ENCODE measurements at places on chromosomes 12 and 14.

DNA sequence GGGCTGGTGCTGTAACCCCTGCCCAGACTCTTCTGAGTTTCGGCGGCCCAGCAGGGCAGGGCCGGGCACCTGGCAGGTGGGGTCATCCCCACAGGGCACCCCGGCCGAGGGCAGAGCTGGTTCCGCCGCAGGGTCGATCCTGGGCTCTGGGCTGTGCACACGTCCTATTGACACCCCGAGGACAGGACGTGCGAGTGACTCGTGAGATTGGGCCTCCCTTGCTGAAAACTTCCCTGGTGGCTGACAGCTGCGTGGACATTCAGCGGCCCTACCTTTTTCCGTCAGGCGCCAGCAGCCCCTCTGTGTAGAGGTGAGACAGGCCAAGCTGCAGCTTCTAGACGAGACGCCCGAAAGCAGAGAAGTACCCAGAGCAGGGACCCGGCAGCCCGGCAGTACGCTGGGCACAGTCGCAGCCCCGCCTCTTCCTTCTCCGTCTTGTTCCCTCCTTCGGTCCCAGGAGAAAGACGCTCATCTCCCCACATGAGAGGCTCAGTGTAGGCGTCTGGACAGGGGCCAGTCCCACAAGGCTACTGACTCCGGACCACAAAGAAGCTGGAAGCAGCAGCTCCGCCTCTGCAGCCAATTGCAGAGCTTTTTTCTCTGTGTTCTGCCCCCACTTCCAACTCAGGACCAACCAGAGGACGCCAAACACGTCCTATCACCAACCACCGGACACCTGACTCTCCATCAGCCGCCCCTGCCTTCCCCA lies at the start of gene LRCOL1:
Gene LRCOL1 (minus strand): TSS at position 532 of the 709 bp plus-strand sequence. CDS start 4,331 bp downstream, outside the sequence.
- no peak for DNase-seq

DNA sequence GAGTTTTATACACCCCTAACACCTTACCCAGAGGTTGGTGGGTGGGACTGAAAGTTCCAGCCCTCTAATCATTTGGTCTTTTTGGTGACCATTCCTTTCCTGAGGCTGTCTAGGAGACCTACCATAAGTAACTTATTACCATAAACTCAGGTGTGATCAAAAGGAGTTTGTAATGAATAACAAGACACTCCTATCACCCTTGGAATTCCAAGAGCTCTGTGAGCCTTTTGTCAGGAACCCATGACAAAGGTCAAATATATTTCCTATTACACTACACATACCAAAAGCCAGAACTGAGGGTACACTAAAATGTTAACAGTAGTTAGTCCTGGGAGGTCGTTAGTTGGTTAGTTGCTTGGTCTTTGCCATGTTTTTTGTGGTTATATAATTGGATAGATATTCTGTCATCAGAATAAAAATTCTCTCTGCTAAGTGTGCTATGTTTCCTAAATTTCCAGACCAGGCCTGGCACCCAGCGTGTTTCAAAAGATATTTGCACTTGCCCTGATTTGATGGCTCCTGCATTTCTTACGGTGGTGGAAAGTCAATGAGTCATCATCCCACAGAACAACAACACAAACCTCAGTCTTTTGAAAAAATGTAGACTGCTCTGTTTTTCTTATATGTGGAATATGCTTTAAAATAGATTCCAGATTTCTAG lies 27.0 kb upstream of the AKAP5 start:
- DNase-seq: no peak

DNA sequence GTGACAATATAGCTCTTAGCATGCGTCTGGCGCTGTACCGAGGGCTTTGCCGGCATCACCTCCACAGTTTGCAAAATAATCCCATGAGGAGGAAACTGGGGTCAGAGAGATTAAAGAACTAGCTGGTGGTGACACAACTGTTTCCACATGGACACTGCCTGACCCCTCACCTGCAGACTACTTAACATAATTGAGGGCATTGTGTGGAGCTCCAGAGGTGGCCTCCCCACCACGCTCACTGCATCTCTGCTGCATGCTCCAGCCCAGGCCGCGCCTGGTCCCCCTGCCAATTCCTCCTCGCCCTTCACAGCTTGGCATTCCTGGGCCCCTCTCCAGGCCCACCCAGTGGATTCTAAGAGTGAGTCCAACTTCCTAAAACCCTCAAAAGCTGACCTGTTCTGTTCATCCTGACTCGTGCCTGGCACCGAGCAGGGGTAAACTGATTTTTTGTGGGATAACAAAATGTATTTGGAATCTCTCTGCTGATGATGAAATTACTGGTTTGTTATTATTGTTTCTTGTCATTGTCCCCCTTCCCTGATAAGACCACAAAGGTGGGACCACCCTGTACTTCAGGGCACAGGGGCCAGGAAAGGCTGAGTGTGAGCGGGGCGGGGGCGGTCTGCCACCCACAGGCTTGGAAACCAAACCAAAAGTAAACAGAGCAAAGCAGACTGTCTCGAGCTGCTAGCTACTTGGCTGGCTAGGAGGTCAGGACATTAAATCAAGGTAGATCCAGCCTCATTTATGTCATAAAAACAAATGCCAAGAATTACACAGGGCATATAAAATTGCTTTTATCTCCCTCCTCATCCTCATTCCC lies 40.6 kb downstream of the CHGA start:
- DNase-seq: no peak

- no peak for DNase-seq
These were observed 133.7 kb downstream of the ADGRD1 start for GRCh38 chr12:131087302-131087818.

- DNase-seq: no peak
These were observed 11.6 kb upstream of the SYNDIG1L start for GRCh38 chr14:74437496-74438053.

GRCh38 chr14:54600717-54601109 lies 33.8 kb downstream of the SAMD4A start:
- no peak for DNase-seq

Measured in CD4-positive, alpha-beta memory T cell (primary cell).